ENCODE measurements at places on chromosomes 11 and 22.

- no peak for DNase-seq
These were observed 209.0 kb downstream of the PGR start for GRCh38 chr11:100920593-100920992.

DNA sequence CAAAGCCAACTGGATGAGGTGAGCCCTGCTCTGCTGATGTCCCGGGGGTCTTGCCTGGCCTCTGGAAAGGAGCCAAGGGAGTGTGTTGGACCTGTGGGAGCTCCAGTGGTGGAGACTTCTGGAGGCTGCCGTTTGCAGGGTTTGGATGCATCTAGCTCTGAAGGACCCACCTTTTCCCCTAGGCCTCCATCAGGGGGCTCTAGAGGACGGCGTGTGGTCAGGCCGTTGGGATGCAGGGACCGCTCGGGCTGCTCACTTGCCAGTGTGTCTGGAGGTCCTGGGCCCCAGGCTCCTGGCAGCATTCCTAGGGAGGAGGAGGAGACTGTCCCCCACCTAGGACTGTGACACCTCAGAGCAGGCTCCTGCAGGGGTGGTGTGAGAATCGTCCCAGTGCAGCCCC, 58.3 kb downstream of the PRDM11 start:
- DNase-seq, result no peak

DNA sequence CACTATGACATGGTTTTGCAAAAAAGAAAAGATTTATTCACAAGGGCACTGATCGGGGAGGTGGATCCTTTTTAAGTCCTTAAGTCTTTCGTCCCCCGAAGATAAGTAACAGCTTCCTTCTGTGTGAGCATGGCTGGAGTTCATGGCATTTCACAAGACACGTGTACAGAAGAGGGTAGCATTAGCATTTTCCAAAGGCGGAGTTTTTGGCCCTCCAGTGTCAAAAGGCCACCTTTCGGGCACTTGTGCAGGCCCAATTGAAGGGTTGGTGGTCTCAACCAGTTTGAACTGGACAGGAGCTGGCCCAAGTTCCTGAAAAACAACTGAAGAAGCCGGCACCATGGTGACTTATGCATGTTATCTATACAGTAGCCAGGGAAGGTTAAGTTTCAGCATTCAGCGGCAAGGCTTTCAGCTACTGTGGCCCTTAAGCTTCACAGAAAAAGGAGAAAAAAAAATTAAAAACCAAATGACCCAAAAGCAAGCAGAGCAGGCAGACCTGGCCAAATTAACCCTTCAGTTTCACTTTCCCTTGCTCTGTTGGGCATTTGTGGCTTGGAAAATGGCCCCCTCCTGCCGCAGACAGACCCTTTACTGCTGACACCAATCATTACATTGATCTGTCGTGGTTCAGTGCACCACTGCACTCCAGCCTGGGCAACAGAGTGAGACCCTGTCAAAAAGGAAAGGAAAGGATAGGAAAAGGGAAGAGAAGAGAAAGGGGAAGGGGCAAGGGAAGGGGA, 18.7 kb downstream of the ZNF74 start:
- no peak for DNase-seq

DNA sequence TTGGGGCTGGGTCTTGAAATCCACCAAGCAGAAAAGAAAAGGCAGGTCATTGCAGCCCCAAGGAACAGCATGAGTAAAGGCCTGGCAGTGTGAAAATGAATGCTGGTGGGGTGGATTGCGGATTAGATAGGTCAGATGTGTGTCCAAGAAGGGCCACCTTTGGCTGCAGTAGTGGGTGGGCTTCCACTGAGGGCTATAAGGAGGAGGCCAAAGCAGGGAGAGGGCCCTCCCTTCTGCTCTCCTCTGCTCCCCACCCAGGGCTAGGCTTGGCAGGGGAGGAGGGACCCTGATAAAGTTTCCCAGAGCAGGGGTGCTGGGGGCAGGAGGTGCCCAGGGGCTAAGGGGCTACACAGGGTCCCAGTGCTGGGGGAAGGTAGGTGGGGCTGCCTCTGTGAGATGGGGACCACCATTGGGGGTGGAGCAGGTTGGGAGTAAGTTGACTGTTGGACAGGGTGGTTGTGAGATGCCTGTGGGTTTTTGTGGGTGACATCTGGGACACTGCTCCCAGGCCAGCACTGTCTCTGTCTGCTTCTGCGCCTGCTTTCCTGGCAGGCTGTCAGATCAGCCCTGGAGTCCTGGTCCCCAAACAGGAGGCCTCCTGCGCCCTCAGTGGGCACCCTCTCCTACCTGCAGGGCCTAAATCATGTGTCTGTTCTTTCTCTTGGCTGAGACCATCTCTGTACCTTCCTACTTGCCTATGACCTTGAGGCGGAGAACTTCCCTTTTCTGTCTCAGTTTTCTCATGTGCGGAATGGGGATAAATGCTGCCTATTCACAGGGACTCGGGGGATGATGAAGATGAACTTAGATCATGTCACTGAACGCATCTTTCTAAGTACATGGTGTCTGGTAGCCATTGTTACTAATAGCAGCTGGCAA, 1.9 kb downstream of the CAPN5 start:
- no peak for DNase-seq

- no peak for DNase-seq
These were observed 471.1 kb upstream of the ANO3 start for GRCh38 chr11:25860677-25861450.

DNA sequence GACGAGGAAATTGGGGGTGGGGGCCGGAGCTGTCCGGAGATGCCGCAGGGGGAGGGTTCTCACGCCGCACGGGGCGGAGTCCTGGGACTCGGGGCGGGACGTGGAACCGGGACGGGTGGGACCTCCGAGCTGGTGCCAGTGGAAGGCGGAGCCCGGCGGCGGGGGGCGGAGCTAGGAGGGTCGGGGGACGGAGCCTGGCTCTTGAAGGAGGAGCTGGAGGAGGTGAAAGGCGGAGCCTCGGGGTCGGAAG, 271 bp downstream of the FKBP2 start:
- peak; percentile 99 for DNase-seq

- peak; percentile 54 for DNase-seq
These were observed 15.4 kb downstream of the ARFGAP2 start for GRCh38 chr11:47161134-47161854.

GRCh38 chr22:36921309-36922104, 8.1 kb downstream of the CSF2RB start:
- no peak for DNase-seq

DNA sequence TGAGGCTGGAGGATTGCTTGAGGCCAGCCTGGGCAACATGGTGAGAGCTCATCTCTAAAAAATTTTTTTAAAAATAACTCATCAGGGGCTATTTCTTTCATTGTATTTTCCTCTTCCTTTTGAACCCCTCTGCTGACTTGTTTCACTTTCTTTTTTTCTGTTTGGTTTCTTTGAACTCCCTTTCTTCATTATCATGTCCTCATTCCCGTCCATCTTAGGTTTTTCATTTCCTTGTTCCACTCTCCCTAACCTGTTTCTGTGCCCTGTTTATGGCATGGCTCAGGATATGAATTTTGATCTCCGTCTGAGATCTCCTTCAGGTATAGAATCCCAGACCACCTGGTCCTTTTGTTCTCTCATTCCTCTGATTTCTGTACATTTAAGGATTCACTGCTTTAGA, 12.5 kb downstream of the MARK2 start:
- no peak for DNase-seq

- DNase-seq, result no peak
These were observed 43.3 kb upstream of the WEE1 start for GRCh38 chr11:9530020-9530621.

GRCh38 chr22:36505998-36506635, 723 bp downstream of the FOXRED2 start:
- DNase-seq, result no peak

DNA sequence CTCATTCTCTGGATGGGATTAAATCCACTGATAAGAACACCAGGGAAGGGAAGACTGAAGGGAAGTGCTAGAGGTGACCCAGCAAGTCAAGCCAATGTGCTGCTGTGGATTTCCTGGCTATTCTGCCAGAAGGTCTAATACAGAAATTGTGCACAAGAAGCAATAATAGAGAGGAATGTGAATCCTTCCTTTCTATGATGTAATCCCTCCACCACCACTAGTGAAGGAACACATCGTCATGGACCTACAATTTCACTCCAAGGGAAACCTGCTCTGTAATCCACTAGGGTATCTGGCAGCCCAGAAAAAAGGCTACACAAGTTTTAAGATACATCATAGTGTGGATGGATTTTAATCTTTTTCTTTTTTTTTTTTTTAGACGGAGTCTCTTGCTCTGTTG, 17.4 kb downstream of the LARGE2 start:
- no peak for DNase-seq

- DNase-seq, result no peak
These were observed 8.9 kb downstream of the GDPD5 start for GRCh38 chr11:75516886-75517285.

- no peak for DNase-seq
These were observed 315.0 kb downstream of the BRD1 start for GRCh38 chr22:49512487-49513165.

DNA sequence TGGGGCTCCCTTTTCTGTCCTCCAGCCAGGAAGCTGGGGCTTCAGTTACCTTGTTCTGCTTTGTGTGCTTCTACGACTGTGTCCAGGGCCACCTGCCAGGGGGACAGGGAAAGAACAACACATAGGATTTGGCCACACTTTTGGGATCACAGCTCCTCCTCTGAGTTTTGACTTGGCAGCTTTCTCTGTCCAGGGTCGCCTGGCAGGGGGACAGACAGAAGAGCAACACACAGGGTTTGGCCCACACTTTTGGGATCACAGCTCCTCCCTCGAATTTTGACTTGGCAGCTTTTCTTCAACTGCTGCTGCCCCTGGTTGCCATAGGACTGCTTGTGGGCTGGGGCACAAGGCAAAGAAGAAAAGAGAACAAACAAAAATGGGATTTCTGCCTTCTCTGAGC, 19.1 kb downstream of the INCENP start:
- no peak for DNase-seq

DNA sequence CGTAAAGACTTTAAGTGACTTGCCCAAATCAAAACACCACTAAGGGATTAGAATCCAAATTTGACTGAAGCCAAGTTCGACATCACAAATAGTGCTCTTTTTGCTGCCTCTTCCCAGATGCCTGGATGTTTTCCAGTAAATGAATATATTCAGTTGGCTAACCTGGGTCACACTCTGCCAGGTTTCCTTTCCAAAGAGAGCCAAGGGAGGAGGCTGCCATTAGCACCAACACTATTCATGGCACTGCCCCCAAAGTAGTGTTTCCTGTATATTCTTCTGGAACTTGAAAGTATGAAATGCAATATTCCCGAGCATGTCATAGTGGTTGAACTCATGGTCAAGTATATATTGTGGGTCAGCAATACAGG, 219.3 kb upstream of the UBASH3B start:
- DNase-seq, result no peak

DNA sequence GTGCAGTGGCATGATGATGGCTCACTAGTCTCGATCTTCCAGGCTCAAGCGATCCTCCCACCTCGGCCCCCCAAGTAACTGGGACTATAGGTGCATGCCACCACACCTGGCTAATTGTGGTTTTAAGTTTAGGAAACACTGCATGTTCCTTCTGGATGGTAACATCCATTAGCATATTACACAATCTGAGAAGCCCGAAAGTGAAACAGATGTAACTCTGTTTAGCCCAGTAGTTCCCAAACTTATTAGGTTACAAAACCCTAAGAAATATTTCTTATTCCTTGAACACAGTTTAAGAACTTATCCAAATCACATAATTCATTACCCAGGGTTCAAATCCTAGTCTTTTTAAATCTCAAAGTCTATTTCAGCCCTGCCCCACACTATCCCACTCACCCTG, 28.3 kb downstream of the POLDIP3 start:
- no peak for DNase-seq

- no peak for DNase-seq
These were observed 45.5 kb upstream of the ALKBH3 start for GRCh38 chr11:43835104-43835503.

DNA sequence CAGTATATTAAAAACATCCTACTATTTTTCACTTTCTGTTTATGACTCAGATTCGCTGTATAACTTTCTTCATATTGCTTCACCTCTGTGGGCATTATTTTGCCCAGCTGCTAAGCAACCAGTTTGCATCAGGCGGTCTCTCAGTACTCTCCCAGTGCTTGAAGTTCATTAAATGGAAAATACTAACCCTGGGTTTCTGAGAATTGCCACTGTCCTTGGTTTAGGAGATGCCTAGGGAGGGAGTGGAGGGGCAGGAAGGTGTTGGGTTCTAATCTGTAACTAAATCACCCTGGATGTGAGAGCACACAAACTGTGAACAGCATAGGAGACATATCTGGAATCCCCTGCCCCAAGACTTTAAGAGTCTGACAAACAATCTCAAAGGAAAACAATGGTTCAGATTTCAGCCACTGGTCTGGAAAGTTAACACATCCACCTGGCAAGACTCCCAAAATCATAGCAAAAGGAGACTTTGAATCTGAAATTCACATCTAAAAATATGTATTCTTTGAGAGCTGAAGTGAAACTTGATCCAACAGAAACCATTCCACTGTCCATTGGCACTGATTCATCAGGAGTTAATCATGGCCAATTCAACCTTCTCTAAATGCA, 540.0 kb downstream of the SOX6 start:
- DNase-seq, result no peak

- no peak for DNase-seq
These were observed 122.6 kb upstream of the RASSF10 start for GRCh38 chr11:12886508-12886907.

GRCh38 chr11:2537896-2538724, 93.3 kb downstream of the KCNQ1 start:
- no peak for DNase-seq

DNA sequence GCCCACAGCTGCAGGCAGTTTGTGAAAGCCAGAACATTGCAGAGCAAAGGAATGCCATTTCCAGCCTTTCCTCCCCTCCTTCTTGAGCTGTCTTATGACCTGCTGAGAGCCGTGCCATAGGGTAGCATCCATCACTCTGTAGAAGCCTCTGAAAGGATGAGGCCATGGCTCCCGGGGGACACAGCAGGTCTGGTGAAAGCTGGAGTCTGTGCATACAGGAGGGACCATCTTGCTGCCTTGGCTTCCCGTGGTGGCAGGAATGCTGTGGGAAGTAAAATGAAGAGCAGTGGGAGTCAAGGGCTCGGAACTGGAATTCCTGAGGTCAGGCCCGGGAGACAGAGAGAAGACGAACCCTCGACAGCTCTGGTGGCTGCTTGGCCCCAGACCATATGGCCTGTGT, 30.9 kb downstream of the ANO1 start:
- no peak for DNase-seq

DNA sequence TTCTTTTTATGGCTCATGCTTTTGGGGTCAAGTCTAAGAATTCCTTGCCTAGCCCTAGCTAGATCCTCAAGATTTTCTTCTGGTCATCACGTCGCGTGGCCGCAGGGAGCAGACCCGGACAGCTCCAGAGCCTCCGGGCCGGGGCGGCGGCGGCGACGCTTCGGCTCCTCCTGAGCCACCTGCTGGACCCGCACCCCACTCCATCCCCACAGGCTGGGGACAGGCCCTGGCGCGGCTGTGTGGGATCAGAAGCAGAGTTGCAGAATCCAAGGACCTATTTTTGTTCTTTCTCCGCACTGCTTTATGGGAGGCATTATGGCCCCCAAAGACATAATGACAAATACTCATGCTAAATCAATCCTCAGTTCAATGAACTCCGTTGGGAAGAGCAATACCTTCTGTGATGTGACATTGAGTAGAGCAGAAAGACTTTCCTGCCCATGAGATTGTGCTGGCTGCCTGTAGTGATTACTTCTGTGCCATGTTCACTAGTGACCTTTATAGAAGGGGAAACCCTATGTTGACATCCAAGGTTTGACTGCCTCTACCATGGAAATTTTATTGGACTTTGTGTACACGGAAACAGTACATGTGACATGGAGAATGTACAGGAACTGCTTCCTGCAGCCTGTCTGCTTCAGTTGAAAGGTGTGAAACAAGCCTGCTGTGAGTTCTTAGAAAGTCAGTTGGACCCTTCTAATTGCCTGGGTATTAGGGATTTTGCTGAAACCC, 12.4 kb upstream of the SCARF2 start:
- no peak for DNase-seq

GRCh38 chr22:50361688-50362087, 18.6 kb downstream of the PPP6R2 start:
- no peak for DNase-seq

All from caudate nucleus (tissue), 63 donors.